ENCODE measurements at places on chromosomes 6 and 20.

- no peak for DNase-seq
Observed at GRCh38 chr6:137970368-137970767, 103.3 kb downstream of the TNFAIP3 start.

GRCh38 chr6:51926125-51926524, 161.3 kb downstream of the PKHD1 start:
- DNase-seq: no peak

DNA sequence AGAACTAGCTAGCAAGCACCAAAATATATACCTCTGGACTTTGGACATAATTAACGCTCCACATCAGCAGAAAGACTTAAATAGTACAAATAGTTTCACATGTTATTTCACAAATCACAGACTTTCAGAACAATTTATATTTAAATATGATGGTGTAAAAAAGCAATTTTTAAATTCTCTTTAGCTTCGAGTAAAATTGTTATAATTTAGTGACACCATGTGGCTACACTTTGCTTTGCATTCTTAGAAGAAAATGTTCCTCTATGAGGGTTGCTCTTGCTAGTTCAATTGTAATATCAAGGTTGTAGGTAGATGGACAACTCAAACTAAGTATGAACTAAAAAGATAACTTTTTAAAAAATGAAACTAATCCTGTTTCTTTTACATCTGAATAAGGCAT, 69.0 kb downstream of the BTBD9 start:
- peak; percentile 63 for DNase-seq

- DNase-seq: no peak
Observed at GRCh38 chr6:40517654-40518053, 69.5 kb downstream of the LRFN2 start.

- no peak for DNase-seq
Observed at GRCh38 chr6:147154454-147154853, 49.8 kb upstream of the STXBP5 start.

DNA sequence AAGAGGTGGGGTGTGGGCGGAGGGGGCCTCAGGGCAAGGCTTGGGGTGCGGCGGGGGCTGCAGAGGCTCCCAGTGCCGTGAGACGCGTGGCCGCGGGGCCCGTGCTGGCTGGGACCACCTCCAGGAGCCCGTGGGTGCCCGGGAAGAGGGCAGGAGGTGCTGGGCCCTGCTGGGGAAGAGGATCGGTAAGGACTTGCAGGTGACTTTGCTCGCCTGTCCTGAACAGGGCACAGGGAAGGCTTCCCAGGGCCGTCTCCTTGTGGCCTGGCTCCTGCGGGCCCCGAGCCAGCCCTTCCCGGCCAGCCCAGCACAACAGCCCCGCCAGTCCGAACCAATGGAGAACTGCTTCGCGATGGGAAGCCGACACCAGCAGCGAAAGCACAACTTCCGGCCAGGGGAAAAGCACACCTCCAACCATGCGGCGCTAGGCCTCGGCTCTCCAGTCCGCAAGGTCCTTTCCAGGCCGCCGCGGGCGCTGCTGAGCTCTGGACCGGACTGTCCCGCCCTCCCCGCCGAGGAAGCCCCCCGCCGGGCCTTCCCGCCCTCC, 32.3 kb downstream of the IRF4 start:
- no peak for DNase-seq

DNA sequence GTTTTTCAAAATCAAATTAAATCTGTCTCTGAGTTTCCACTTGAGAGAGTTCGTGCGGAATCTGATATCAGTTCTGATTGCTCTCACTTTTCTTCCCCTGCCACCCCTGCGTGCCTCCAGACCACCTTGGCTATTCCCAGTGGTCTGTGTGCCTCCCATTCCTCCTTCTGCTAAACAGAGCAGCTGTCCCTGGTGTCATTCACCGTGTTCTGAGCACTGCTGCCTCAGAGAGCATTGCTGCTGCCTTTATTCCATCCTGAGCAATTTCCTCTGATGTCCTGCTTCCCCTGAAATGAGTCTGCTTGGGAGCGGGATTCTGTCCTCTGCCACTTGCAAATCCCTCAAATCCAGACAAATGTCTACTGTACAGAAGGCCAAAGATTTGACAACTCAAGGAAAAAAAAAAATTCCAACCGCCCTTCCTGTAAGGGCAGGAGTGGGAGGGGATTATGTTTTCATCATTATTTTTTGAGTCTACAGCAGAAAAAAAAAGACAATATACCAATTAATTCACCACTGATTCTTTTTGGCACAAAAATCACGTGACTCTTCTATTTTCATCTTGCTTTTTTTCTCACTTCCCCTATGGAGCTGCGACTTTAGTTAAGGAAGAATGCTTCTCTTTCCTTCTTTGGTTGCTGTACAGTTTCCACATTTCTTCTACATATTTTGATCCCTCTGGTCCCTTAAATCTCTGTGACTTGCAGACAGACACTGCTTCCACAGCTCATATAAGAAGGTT, 833.0 kb downstream of the EPHA7 start:
- DNase-seq: no peak

GRCh38 chr6:7172649-7173048, 64.9 kb downstream of the RREB1 start:
- DNase-seq: no peak

- peak; percentile 76 for DNase-seq
Observed at GRCh38 chr6:43570876-43571441, 4.9 kb downstream of the XPO5 start.

GRCh38 chr6:5680095-5680494, 326.6 kb downstream of the NRN1 start:
- DNase-seq: no peak

GRCh38 chr20:50980071-50980681, 21.6 kb downstream of the MOCS3 start:
- peak; percentile 37 for DNase-seq

DNA sequence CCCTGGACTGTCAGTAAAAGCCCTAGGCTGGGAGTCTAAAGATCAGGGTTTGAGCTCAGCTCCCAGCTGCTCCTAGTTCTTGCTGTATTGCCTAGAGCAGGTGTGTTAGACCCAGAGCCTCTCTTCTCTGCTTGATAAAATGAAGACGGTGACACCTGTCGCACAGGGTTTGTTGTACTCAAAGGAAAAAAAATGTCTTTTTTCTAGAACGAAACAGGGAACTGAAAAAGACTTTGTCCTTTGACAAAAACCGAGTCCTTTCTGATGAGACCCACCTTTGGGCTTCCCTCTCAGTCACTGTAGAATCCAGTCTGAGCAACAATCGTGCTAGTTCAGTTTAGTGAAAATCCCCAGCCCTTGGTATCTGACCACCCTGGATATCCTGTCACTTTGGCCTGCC, 102.1 kb upstream of the LAMP5 start:
- DNase-seq: no peak

- DNase-seq: no peak
Observed at GRCh38 chr6:129287231-129288177, 404.6 kb downstream of the LAMA2 start.

GRCh38 chr20:36493051-36493800, 48.1 kb upstream of the MYL9 start:
- peak; percentile 58 for DNase-seq

DNA sequence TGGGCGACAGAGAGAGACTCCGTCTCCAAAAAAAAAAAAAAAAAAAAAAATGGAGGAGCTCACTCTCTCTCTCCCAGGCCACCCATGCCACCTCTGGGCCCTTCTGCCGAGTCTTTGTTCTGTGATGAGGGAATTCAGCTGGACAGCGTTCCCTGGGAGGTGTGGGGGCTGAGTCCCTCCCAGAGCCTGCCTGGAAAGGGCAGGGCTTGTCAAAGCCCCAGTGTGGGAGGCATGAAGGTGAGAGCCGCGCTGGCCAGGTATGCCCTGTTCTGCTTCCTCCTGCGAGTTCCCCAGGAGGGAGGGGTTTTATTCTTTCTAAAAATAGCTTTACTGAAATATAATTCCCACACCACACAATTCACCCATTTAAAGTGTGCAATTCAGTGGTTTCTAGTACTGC, 69.6 kb downstream of the TMEM242 start:
- no peak for DNase-seq
